ENCODE measurements at places on chromosomes 7 and 10.

GRCh38 chr10:78819361-78820006 lies 249.3 kb upstream of the ZMIZ1 start:
- no peaks in the 10 kb centered on the region for H3K36me3 ChIP-seq
- peaks cover 8% of the 10 kb centered on the region for H3K4me1 ChIP-seq
- no peaks in the 10 kb centered on the region for H3K27me3 ChIP-seq
- no peak overlapping the region for H3K4me3 ChIP-seq
- no peak for DNase-seq
- no peak overlapping the region for H3K27ac ChIP-seq

DNA sequence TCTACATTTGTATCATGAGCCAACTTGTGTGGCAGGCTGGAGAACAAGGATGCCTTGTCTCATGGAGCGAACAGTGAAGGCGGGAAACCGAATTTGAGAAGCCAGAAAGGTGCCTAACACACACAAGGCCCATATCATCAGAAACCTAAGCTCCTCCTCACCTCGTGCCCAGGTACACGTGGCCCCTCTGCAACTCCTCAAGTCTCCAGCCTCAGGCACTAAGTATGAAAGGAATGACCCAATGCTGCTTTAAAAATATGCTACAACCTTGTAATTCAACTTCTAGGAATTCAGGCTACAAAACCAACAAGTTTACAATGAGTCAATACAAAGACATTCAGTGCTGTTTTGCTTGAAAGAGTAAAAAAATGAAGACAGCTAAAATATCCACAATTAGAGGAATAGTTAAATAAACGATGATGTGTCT lies 95.7 kb downstream of the CDK6 start:
- H3K36me3 ChIP-seq, result peaks cover 36% of the 10 kb centered on the region
- peak overlapping the region; percentile 85 for H3K27ac ChIP-seq
- peak; percentile 90 for DNase-seq
- H3K27me3 ChIP-seq, result no peaks in the 10 kb centered on the region
- H3K4me3 ChIP-seq, result no peak overlapping the region

GRCh38 chr10:126165874-126166273 lies 222.4 kb downstream of the ADAM12 start:
- no peak overlapping the region for H3K4me3 ChIP-seq
- H3K27me3 ChIP-seq, result no peaks in the 10 kb centered on the region
- H3K36me3 ChIP-seq, result no peaks in the 10 kb centered on the region
- no peak for DNase-seq
- peaks cover 3% of the 10 kb centered on the region for H3K4me1 ChIP-seq

DNA sequence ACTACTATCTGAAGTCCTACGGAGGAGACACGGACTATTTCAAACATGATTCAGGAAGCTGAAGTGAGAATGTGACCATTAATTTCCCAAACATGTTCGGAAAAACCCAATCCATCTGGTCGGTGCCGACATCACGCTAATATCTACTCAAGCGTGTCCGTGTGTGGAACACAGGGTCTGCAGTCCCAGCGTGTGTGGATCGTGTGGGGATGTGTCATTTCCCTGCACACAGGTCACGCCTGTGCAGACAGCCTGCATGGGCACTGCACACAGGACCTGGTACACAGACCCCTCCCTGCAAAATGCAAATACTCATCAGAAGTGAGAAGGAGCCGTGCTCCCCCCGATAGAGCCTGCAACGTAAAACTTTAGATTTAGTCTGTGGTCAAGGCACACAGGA lies 57.8 kb downstream of the CARD11 start:
- no peaks in the 10 kb centered on the region for H3K36me3 ChIP-seq
- no peak for DNase-seq
- H3K4me3 ChIP-seq, result no peak overlapping the region
- no peaks in the 10 kb centered on the region for H3K27me3 ChIP-seq
- no peak overlapping the region for H3K27ac ChIP-seq
- H3K4me1 ChIP-seq, result peaks cover 3% of the 10 kb centered on the region

- H3K4me3 ChIP-seq, result no peak overlapping the region
- no peak for DNase-seq
- no peaks in the 10 kb centered on the region for H3K27me3 ChIP-seq
Measured at GRCh38 chr10:88342733-88343310, 240.3 kb downstream of the RNLS start.
